HFF-Myc (cell line): ENCODE measurements at places on chromosomes 11 and 22.

GRCh38 chr11:70127653-70128434, 49.7 kb downstream of the ANO1 start:
- DNase-seq, result no peak

DNA sequence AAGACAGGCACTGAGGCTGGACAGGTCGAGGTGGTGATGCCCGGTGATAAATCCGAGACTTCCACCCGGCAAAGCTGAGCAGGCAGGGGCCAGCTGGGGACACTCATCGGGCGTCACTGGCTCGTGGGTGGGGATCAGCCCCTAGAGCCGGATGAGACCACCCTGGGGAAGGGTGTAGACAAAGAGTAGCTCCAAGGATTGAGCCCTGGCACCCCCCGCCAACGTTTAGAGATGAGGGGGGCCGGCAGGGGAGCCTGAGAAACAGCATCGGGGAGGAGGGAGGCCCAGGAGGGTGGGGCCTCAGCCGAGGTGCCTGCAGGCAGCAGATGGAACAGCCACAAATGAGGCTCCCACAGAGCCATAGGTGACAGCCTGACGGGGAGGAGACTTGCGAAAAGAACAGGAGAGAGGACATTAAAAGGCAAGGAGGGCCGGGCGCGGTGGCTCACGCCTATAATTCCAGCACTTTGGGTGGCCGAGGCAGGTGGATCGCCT, 27.4 kb upstream of the CBX7 start:
- no peak for DNase-seq

DNA sequence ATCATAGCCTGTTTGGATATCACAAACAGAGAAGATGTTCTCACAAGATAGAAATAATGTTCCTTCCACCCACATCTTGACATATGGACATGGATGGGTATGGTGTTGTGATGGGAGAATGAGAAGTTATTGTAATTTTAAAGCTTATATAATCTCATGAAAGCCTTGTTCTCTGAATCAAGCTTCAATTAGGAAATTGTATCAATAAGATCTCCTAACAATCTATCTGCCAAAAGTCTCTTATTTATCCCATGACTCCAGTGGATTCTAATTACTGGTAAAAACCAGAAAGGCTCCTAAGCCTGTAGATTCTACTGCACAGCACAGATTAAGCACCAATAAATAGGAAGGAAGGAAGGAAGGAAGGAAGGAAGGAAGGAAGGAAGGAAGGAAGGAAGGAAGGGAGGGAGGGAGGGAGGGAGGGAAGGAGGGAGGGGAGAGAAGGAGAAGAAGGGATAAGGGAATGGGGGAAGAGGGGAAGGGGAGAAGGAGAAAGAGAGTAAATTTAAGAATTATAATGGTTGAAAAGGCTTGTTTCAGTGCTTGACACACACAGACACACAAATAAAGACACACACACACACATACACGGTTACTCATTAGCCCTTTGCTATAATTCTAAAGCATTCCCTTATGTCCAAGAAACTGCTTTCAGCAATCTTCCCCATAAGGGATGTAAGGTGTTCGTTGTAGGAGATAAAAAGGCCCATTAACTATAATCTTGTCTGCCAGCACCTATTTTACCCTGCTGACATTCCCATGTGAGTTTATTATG, 258.0 kb upstream of the API5 start:
- DNase-seq, result no peak

- DNase-seq, result no peak
These were observed 23.1 kb downstream of the PRDM11 start for GRCh38 chr11:45169310-45170072.

DNA sequence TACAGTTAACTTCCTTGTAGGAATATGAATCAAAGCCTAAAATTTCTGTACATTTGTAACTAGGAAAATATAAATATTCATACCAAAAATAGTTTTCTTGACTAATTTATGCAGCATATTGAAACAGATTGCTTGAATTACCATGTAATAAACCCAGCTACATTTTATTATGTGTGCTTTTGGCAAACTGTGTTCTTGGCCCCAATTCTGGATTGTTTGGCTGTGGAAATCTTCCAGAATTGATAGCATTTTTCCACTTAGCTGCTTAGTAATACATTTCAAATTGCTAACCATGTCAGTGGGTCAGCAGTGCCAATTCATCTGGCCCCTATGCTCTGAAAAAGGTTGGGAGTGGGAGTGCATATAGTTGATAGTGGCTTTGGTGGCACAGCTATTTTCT, 32.3 kb downstream of the PDHX start:
- DNase-seq, result no peak

DNA sequence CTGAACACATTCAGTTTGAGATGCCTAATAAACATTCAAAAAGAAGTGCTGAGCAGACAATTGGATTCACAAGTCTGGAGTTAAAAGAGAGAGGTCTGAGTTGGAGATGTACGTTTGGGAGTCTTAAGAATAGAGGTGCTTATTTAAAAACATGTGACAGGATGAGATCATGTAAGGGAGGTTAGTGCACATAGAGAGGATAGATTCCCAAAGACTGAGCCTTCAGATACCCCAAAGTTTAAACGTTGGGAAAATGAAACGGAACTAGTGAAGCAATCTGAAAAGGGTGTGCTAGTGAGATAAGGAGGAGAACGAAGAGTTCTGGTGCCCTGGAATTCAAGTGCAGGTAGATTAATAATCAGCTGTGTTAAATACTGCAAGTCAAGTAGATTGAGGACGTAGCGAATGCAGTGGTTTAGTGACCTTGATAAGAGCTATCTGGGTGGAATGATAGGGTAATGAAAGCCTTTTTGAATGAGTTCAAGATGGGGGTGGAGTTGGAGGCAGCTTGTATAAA, 63.7 kb downstream of the HIPK3 start:
- DNase-seq, result no peak
